Activated B cell treated with CpG ODN at 0.5 μM for 24 hours (primary cell): ENCODE measurements at places on chromosomes 11 and 22. TPM values are rescaled to one million over a fixed set of nuclear protein-coding genes. Genes with fewer than 3 reads are reported as not detected.

TCN1 gene
- total RNA-seq, result not detected in 2 replicates

MMP27 gene
- not detected in 2 replicates for total RNA-seq

DNA sequence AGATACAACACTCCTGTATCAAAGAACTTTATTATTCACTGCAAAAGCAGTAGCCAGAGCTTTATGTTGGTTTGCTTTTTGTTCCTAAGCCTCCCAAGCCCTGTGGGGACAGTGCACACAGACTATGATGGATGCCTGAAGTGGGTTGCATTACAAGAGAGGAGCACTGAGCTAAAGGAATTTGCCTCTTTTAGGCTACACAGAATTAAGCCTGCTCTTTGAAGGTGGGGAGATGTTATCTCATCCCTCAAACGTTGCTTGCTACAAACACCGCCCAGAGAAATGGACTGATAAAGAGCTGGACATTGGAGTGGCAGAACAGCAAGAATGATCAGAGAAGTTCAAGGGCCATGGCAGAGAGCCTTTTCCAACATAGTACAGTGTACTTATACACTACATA is 2.5 kb upstream of the POGLUT3 start:
- H3K27ac ChIP-seq, result no peak overlapping the region
- H3K4me3 ChIP-seq, result no peak overlapping the region
- no peak for DNase-seq

- H3K4me3 ChIP-seq, result peak overlapping the region; percentile 93
- H3K36me3 ChIP-seq, result peaks cover 20% of the 10 kb centered on the region
- H3K27me3 ChIP-seq, result peaks cover 18% of the 10 kb centered on the region
- H3K27ac ChIP-seq, result peak overlapping the region; percentile 88
- DNase-seq, result peak; percentile 27
- H3K4me1 ChIP-seq, result peaks cover 26% of the 10 kb centered on the region
Measured at GRCh38 chr11:103091064-103091800, 728 bp downstream of the DCUN1D5 start.

GRCh38 chr11:120577624-120578363 is 66.2 kb downstream of the GRIK4 start:
- H3K4me3 ChIP-seq, result no peak overlapping the region
- peaks cover 17% of the 10 kb centered on the region for H3K27me3 ChIP-seq
- H3K27ac ChIP-seq, result no peak overlapping the region
- no peak for DNase-seq
- no peaks in the 10 kb centered on the region for H3K36me3 ChIP-seq

DNA sequence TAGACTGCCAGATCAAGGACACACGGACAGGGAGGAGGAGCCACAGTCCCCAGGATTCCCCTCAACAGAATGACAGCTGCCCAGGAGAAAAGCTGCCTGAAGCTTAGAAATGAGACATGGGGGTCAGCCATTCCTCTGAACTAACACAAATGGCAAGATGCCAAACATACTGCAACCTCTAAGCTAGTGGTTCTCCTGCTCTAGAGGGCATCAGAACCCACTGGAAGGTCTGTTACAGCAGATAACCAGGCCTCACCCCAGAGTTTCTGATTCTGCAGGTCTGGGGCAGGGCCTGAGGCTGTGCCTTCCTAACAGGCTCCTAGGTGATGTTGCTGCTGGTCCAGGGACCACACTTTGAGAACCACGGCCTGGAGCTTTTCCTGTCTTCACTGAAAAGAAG is 28.6 kb upstream of the BID start:
- peaks cover 60% of the 10 kb centered on the region for H3K36me3 ChIP-seq
- no peak overlapping the region for H3K4me3 ChIP-seq
- H3K27ac ChIP-seq, result peak overlapping the region; percentile 76
- H3K4me1 ChIP-seq, result peaks cover 42% of the 10 kb centered on the region
- H3K27me3 ChIP-seq, result no peaks in the 10 kb centered on the region
- no peak for DNase-seq

- H3K27me3 ChIP-seq, result peaks cover 11% of the 10 kb centered on the region
- no peak for DNase-seq
Measured at GRCh38 chr11:121282886-121283502, 9.6 kb upstream of the SC5D start.

GRCh38 chr11:113991170-113991569 is 16.3 kb downstream of the HTR3A start:
- H3K27ac ChIP-seq, result no peak overlapping the region
- DNase-seq, result no peak
- H3K4me3 ChIP-seq, result no peak overlapping the region
- no peaks in the 10 kb centered on the region for H3K27me3 ChIP-seq
- H3K36me3 ChIP-seq, result no peaks in the 10 kb centered on the region
